Stimulated activated CD4-positive, alpha-beta T cell treated with anti-CD3 and anti-CD28 coated beads, Interleukin-15, amount 100 ng/mL, for 1 hour (primary cell): ENCODE measurements at places on chromosomes 11 and 22.

GRCh38 chr11:92845390-92845789, 124.1 kb upstream of the MTNR1B start:
- DNase-seq = no peak

DNA sequence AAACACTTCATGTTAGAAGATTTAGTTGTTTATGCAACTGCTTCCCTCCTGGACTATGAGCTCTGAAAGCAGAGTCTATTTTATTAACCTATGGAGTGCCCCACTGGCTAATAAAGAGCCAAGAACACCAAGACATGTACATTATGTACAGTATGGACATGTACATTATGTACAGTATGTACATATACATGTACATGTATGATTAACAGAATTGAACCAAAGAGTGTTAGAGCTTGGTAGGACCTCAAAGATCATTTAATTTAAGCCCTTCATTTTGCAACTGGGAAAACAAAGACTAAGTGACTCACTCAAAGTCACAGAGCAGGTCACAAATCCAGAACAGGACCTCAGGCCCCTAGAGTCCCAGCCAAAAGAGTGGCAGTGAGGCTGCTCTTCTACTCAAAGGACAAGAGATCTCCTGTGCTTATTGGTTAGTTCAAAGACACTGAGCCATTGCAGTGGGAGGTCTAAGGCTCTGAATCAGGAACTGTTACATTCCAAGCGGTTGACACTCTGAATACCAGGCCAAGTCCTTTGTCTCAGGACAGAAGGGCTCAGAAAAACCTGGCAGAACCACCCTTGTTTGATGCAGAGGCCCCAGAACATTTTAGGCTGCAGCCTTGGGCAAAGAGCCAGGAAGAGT, 103.8 kb downstream of the FAM168A start:
- DNase-seq = no peak

DNA sequence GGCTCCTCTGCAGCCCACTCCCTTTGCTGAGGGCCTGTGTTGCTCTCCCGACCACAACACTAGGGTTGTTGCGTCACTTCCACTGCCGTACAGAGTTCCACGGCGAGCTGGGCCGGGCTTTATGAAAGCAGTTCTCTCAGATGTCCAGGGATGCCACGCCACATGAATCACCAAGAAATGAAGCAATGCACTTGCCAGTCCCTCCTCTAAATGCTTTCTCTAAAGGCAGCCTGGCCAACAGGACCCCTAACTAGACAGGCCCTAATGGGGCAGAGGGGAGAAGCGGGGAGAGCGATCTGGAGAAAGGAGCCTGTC, 188.7 kb downstream of the CTTN start:
- DNase-seq = no peak

DNA sequence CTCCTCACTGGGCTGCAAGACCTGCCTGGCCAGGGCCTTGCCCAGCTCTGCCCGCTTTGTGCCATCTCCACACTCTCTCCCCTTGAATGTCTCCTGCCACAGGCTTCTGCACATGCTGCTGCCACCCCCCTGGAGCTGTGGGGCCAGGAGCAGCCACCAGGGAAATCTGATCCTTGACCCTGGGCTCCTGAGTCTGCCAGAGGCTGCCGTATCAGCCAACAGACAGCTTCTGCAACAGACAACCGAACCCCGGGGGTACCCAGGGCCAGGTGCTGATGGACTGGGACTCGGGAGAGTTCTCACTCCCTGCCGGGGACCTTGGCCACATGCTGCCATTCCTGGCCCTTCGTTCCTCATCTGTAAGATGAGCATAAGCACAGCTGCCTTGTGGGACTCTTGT, 3.3 kb upstream of the PPARA start:
- no peak for DNase-seq

- no peak for DNase-seq
Observed at GRCh38 chr22:37275134-37275533, 7.2 kb upstream of the CYTH4 start.

DNA sequence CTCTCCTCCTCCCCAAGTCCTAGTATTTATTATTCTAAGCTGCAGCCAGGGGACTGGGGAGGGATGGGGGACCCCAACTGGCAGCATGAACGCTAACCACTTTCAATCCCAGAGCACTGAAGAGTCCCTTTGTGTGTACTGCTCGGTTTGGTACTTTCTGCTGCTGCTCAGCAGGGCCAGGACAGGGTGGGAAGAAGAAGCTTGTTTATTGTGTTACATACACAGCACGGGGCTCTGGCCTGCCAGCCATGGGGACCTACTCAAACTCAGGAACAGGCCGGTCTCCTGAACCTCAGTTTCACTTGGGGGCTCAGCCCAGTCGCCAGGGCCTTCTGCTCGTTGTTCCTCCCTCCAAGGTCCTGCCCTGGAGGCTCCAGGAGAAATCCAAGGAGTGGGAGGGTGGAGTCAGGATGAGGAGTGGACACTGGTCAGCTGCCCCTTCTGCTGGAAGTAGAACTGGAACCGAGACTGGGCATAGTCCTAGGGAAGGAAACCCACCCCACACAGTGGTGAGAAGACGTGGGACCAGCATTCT, 616 bp upstream of the CPT1B start:
- DNase-seq = no peak

DNA sequence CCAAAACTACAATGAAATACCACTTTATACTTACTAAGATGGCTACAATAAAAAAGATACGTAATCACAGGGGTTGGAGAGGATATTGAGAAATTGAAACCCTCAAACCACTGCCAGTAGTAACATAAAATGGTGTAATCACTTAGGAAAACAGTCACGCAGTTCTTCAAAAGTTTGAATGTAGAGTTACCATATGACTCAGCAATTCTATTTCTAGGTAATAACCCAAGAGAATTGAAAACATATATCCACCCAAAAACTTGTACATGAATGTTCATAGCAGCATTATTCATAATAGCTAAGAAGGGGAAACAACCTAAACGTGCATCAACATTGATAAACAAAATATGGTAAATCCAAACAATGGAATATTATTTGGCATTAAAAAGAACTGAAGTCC, 24.4 kb upstream of the PSMA1 start:
- DNase-seq = no peak

GRCh38 chr11:22234743-22235142, 41.9 kb downstream of the ANO5 start:
- no peak for DNase-seq

DNA sequence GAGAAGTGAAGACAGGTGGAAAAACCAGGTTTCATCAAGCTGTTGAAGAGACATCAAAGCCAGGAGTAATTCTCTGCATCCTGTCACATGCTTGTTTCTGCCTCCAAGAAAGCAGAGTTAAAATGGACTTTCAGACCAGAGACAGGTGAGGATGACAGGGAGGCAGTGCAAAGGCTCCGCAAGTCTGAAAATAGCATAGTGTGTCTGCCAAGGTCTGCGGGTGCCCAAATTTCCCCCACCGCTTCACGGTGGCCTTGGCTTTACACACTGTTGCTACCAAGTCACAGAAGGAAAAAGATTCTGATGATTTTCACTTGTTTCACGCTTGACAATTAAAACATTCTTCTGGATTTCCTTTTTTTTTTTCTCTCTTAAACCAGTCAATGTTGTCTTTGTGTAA, 44.2 kb downstream of the SNX19 start:
- no peak for DNase-seq

GRCh38 chr11:91630916-91631673, 593.5 kb upstream of the FAT3 start:
- no peak for DNase-seq

DNA sequence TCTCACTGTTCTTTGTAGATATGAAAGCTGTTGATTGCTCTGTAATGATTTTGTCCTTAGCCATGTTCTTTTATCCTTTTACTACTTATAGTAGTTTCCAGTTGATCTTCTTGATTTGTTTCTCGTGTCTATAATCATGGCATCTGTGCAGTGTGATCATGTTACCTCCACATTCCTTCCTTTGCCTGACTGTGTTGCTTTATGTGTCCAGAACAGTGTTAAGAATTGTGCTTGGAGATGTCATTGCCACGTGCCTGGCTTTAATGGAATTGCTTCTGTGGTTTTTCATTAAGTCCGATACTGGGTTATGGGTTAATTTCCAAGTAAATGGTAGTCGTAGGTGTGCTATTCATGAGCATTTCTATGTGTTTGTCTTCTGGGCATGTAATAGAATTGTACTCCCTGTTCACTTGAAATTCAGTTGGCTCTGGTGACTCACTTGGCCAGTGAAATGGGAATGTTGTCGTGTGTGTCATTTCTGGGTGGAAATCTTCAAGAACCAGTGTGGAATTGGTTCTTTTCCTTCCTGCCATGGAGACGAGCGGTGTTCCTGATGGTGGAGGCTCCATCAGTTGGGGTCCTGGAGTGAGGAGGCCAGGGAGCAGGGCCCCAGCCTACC, 6.8 kb downstream of the GTSE1 start:
- no peak for DNase-seq

DNA sequence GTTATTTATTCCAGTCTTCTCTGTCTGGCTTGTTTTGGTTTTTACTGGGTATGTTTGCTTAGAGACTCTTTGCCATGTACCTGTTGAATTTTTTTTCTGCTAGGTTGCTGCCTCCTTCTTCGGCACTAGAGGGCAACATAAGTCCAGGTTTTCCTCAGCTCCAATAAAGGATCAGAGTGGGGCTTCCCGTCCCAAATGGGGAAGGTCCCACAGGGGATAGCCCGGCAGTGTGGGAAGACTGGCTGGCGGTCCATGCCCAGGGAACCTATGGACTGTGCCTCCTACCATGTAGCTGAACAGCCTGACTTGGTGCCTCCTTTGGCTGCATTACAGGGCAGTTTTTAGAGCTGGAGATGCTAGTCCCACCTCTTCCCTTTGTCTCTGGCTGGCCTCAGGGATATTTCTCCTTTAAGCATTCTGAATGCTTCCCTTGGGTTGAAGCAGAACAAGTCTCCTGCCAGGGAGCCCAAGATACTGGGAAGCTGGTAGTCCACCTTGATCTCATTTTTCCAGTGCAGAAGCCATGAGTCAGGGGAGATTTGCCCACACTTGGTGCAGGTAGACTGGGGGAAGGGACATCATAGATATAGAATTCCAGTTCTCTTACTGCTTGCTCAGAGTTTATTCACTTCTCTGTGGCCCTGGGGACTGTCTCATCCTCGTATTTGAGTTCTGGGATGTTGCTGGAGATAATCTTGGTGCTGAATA, 60.2 kb downstream of the BRD1 start:
- no peak for DNase-seq

DNA sequence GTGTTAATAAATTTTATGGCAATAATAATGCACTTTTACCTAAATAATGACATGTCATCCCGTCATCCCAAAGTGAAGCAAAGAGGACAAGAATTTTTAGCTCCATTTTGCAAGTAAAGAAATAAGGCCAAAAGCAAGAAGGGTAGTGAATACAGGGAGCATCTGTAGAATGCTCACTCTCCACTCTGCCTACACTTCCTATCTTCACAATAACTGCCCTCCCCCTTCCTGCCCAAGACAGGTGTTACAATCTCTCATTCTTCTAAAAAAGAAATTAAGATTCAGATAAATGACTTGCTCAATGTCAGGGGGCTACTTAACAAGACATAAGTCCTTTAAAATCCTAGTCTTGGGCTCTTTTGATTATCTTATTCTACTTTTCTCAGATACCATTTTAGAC, 8.9 kb downstream of the RDX start:
- no peak for DNase-seq

GRCh38 chr22:19873138-19873959, 18.7 kb upstream of the GNB1L start:
- no peak for DNase-seq

DNA sequence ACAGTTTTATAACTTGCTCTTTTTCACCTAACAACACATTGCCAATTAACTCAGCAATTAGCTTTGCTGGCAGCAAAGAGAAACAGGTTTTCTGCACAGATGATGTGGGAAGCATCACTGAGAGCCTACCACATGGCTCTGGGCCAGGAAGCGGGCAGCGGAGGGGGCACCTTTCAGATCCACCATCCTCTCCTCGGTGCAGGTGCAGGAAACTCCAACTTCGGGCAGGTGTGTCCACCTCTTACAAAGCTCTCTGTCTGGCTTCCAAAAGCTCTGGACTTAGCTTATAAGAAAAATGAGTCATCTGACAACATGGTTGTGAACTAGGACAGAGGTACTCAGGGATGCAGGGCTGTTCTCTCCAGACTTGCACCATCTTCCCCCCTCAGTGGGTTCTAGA, 77.0 kb downstream of the RPS6KA4 start:
- no peak for DNase-seq

GRCh38 chr22:46617207-46617985, 2.8 kb upstream of the GRAMD4 start:
- DNase-seq = no peak

- no peak for DNase-seq
Observed at GRCh38 chr22:44464000-44464399, 34.0 kb downstream of the RTL6 start.

DNA sequence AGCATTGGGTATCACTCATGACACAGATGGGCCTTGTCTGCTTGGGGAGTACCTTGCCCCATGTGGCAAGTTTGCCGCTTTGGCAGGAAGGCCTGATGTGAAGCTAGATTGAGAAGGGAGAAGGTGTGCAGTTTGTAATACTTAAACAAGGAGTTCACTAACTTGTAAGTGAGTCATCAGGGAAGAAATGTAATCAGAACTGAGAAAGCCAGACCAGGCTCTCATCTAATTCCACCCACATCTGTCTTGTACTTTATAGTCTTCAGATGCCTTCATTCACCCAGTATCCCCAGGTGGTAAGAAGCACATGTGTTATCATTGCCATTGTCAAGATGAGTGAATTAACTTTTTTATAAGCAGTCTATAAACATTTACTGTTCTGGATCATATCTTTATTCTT, 116.0 kb upstream of the DDI1 start:
- no peak for DNase-seq

GRCh38 chr22:34897126-34897525, 168.8 kb upstream of the ISX start:
- no peak for DNase-seq

GRCh38 chr11:11189506-11189905, 163.5 kb downstream of the CSNK2A3 start:
- DNase-seq = no peak

DNA sequence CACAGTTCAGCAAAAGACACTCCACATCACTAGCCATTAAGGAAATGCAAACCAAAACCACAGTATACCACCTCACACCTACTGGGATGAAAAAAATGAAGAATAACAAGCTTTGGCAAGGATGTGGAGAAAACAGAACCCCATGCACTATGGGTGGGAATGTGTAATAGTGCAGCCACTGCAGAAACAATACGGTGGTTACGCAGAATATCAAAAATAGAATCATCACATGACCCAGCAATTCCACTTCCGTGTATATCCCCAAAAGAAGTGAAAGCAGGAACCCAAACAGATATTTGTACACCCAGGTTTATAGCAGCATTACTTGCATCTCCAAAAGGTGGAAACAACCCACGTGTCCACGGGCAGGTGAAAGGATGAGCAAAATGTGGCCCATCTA, 20.8 kb downstream of the CARS1 start:
- no peak for DNase-seq

GRCh38 chr22:23233752-23234408, 53.6 kb downstream of the BCR start:
- DNase-seq = no peak
